Astrocyte of the spinal cord (primary cell): ENCODE measurements at places on chromosomes 5 and 9.

DNA sequence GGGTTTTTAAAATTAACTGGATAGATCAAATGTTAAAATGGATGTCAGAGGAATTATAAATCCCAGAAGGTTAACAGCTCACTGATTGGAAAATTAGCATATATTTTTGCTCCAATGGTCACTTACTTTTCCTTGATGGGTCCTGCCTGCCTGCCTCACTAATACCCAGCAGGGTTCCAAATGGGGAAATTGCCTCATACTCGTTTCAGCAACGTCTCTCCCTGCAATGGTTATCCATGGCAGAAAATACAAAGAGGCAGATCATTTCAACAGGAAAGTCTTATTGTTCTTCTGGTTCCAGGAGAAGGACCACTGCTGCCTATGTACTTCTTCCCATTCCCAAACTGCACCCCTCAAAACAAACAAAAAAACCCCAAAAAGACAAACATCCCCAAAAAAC, 71.3 kb downstream of the ERP44 start:
- no peak for DNase-seq

DNA sequence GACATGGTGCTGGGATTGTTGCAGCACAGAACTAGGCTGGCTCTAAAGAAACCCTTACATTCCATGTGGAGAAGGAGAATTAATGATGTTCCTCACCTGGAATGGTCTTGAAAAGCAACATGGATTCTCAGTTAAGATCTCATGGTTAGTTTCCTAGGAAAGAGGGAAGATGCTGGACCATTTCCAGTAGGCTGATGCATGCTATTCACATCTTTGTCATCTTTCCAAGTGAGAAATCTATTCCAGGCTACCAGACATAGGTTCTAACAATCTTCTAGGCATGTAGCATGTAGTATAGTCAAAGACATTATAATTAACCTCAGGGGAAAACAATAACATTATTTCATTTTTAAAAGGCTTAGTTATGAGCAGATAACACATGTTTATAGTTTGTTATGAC, 44.3 kb downstream of the TMEM252 start:
- DNase-seq = no peak

DNA sequence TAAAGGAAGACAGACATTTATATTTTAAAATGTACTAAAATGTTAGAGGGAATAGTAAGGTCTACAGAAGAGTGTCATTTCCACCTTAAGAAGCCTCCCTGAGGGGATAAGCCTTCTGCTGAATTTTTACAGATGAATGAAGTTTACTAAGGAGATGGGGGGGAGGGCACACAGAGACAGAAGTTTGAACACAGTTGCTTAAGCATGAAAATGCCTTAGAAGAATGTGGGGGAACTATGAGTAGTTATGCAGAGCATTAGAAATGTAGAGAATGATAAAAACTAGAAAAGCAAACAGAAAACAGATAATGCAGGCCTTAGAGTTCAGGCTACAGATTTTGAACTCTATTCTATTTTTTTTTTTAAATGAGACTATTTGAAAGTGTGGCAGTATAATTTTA, 232.2 kb upstream of the VLDLR start:
- no peak for DNase-seq

GRCh38 chr9:71944754-71945375, 33.4 kb downstream of the C9orf85 start:
- DNase-seq = no peak

DNA sequence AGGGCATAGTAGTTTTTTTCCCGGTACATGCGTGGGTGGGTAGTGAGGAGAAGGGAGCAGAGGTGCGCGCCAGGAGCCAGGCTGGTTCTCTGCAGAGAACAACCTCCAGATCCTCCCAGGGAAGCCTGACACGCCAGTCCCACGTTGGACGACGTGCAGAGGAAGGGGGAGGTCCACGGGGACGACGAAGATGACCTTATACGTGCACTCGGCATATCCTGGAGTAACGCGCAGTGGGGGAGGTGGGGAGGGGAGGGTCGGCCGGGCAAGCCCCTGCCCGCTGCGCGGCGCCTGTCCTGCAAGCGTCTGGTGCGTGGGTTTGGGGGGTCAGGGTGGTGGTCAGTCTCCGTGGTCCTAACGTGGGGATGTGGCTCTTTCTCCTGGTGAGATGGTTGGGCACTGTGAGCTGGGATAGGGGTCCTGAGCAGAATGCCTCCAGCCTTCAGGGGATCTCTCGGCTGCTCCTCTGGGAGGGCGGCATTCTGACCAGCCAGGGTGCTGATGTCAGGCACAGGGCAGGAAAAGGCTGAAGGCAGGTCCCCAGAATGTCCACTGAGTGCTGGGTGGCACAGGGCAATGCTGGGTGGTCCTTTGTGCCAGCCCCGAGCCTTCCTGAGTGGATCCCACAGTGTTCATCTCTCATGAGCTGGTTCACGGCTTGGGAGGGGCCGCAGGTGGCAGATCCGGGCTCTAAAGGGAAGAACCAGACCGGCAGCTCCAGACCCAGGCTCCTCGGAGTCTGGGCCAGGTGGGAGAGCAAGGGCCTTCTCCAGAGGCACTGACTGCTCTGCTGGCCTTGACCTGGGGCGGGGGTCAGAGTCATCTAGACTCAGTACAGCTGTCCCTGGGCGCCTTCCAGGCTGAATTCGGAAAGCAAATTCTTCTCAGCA, 10.5 kb upstream of the SCGB3A1 start:
- DNase-seq = no peak

DNA sequence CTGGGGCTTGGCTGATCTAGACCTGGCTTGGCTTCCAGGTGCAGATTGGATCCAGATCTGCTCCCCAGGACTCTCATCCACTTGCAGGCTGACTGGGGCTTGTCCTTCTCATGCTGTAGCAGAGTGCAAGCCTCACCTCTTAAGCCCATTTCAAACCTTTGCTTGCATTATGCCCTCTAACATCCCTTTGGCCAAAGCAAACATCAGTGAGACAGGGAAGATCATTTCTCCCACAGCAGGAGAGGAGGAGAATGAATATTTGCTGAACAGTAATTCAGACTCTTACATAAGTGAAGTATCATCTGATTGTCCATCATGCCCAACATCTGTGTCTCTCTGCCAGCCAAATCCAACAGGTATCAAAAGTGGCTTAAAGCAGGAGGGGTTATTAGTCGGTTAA, 194.9 kb downstream of the C9orf152 start:
- no peak for DNase-seq

DNA sequence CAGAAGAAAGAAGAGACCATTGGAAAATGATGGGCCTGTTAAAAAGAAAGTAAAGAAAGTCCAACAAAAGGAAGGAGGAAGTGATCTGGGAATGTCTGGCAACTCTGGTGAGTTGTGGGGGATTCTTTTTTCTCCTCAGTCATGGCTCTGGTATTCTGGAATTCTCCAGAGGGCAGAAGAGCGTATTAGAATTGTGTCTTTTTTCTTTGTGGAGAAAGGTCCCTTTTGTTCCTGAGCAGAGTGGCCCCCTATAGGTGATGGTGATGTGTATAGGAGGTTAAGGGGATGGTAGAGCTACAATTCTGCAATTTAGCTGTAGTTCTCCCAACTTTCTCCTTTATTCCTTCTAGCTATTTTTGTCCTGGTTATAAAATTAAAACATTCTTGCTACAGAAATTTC, 1.6 kb upstream of the DHFR start:
- DNase-seq = no peak

- DNase-seq = peak; percentile 73
Observed at GRCh38 chr9:98775831-98776441, 20.4 kb downstream of the ANKS6 start.

- no peak for DNase-seq
Observed at GRCh38 chr5:104998572-104998971, 1436.0 kb upstream of the NUDT12 start.

DNA sequence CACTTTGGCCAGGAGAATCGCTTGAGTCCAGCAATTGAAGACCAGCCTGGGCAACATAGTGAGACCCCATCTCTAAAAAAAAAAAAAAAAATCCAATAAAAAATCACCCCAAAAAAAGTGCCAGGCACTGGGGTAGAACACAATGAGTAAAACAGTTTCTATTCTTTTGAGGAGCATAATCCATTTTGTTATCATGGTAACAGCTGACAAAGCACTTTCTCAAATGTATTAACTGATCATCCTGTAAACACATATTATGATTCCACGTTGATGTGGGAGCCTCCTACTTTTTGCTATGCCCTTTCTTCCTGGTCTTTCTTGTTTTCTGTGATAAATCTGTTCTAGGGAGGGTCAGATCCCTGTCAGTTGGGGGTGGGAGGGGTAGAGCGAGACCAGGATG, 20.7 kb upstream of the FAM13B start:
- DNase-seq = no peak

DNA sequence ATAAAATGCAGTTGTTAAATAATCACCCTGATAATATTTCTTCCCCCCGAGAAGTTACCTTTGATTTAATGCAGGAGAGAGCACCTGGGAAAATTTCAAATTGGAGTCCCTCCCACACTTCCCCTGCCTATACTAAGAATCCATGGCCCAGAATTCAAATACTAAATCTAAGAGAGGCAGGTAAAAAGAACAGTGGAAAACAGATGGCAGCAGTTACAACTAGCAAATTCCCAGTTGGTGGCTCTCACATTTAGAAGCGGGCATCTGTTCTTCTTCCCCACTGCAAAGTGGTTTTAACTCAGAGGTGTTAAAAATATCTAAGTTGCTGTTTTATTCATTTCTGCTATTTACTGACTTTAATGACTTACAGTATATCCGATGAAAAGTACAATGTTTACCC, 210.4 kb upstream of the ELAVL2 start:
- DNase-seq = no peak

- DNase-seq = no peak
Observed at GRCh38 chr9:98881836-98882568, 61.7 kb upstream of the COL15A1 start.

DNA sequence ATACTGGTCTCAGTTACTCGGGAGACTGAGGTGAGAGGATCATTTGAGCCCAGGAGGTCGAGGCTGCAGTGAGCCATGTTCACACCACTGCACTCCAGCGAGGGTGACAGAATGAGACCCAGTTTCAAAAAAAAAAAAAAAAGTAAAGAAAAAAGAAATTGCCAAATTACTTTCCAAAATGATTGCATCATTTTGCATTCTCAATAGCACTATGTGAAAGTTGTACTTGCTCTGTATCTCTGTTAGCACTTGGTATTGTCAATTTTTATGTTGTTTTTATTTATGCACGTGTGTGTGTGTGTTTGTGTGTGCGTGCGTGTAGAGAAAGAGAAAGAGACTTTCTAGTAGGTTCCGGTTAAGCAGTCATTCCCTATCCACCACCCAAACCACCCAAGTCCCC, 328.4 kb downstream of the RAB3C start:
- DNase-seq = no peak

- DNase-seq = peak; percentile 83
Observed at GRCh38 chr9:35736201-35736633, 3.8 kb downstream of the CREB3 start.

DNA sequence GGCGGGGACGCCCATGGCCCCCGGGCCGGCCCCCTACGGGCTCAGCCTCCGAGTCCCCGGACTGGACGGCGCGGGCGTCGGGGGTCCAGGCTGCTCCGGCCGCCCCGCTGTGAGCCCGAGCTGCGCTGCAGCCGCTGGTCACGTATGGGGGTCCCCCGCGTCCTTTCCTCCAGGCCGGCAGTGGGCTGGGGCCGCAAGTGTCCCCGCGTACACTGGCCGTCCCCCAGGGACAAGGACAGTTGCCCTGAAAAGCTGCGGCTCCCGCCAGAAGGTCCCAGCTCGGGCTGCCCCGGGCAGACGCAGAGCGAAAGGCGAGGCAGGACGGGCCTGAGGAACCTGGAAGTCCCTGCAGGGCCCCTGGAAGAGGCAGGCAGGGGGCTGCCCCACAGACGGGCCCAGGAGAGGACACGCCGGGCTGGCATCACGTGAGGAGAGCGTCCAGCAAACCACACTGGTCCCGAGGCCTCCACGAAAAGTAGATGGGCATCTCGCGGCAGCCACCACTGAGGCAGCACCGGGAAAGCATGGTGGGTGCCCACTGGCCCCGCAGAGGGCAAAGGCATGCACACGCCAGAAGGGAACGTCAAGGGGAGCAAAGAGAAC, 3.3 kb upstream of the NKD2 start:
- DNase-seq = no peak

GRCh38 chr5:34564710-34565235, 91.4 kb upstream of the RAI14 start:
- peak; percentile 12 for DNase-seq

DNA sequence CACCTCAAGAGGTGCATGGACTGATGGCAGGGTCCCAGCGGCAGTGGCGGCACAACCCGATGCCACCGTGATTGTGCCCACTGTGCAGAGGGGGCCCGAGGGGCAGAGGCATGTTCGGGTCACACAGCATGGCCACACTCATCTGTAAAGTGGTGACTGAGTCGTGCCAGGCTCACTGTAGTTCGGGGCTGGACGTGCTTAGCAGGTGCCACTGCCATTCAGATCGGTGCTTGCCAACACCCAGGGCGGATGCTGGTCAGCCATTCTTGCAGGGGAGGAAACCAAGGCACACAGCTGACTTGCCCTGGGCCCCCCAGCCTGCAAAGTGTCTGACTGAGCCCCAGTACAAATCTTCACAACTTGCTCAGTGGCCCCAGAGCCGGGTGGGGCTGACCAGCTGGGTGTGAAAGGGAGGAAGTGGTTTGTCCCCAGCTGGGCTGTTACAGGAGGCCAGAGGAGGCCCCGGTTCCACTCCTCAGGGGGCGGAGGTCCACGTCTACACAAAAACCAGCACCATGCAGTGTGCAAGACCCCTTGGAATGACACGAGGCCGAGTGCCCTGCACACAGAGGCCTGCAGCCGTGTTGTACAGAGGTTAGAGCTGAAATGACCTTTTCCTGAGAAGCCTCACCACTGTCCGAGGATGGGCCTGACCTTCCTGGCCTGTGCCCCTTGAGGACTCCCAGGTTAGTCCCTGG, 17.9 kb downstream of the FGD3 start:
- DNase-seq = no peak

DNA sequence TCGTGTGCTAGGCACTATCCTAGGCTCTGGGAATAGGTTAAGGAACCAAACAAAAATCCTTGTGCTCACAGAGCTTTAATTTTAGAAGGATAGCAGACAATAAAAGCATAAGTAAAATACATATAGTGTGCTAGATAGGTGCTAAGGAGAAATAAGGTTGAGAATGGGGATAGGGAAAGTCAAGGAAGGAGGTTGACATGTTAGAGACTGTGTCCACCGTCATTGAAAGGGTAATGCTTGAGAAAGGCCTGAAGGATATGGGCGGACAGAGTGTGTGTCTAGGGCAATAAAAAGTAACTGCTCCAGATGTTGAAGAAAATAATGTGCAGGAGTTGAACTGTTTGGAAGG, 482 bp upstream of the TDRD7 start:
- no peak for DNase-seq
